ENCODE measurements at places on chromosomes 4 and X.

DNA sequence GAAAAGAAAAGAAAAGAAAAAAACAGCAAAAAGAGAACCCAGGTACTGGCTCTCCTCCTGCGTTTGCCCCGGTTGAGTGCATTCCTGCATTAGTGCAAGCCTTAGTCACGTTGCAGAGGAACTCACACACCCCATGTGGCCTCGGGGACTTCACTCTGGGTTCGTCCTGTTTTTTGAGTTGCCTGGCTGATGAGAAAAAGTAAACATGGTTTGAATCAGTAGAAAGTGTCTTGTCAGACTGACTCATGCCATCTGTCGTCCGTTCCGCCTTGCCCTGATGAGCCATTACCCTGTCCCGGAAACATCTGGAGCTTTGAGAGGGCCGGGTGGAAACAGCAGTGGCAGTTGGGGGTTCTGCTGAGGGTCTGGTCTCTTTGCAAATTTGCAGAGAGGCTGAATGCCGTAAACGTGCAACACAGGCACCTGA, 16.3 kb downstream of the CD99 start:
- peak; percentile 88 for DNase-seq

DNA sequence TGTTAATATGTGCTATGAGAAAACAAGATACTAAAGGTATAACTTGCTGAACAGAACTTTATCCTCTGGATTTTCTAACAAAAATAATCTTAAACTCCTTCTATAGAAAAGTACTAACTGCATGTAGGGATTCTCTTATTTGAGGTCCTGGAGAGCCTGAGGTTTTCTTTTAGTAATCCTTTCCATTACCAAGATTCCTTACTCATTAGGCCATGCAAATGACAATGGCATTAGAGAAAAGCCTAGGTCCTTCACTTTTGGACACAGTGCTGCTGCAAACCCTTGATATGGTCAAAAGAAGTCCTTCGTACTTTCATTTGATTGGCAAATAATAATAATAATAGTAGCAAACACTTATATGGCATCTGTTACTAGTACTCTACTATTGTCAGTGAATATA, 3.2 kb downstream of the MMRN1 start:
- no peak for DNase-seq

- no peak for DNase-seq
Observed at GRCh38 chr4:54723220-54723619, 65.5 kb downstream of the KIT start.

GRCh38 chr4:48778431-48779094, 1.5 kb downstream of the FRYL start:
- DNase-seq, result no peak

GRCh38 chr4:79476196-79476595, 68.2 kb upstream of the GK2 start:
- no peak for DNase-seq

GRCh38 chr4:38226170-38226569, 266.0 kb downstream of the PTTG2 start:
- no peak for DNase-seq

- DNase-seq, result no peak
Observed at GRCh38 chr4:147620315-147620714, 3.1 kb downstream of the TMEM184C start.

DNA sequence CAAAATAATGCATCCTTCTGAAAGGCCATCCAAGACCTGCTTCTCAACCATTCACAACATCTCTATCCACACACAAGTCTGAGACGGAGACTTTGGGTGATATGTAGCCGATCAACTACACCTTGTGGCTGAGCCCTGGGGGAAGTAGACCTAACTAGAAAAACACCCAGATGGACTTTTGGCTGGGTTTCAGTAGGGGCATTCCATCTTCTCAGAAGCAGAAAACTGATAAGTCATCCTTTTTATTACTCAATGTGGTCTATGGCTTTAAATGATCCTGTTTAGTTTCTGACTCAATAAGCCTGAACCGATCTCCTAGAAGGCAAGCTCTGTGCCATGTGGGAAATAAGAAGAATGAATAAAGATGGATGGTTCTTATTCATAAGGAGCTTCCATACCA, 82.5 kb upstream of the AFF2 start:
- no peak for DNase-seq

- DNase-seq, result no peak
Observed at GRCh38 chr4:75243570-75243969, 270.6 kb downstream of the RCHY1 start.

DNA sequence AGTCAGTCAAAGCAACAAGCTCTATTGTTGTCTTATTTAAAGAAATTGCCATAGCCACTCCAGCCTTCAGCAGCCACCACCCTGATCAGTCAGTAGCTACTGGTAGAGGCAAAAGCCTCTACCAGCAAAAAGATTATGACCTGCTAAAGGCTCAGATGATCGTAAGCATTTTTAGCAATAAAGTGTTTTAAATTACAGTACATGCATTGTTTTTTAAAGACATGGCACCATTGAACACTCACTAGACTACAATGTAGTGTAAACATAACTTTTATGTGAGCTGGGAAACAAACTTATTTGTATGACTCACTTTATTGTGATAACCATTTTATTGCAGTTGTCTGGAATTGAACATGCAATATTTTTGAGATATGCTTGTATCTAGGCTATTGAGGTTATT, 32.3 kb upstream of the DYNLT3 start:
- no peak for DNase-seq

GRCh38 chr4:23134331-23134730, 441.6 kb downstream of the GBA3 start:
- DNase-seq, result no peak

DNA sequence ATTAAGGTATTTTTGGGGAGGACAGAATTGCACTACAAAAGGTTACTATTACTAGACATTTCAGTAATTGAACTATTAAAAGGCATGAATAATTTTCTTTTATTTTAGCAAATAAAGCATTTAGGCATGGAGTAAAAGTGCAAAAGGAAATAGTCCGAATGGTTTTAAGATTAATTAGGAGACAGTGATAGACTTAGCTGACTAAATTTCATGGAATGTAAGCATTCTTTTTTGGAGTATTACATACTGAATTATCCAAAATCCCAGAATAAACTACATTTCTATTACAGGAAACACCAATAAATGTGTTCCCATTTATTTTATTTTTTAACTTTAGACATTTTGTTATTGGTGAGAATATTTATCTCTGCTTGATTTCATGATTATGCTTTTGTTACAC, 30.7 kb upstream of the MAP9 start:
- no peak for DNase-seq

GRCh38 chr4:83418211-83418610, 37.4 kb downstream of the HELQ start:
- DNase-seq, result no peak

GRCh38 chr4:33133723-33134122, 2413.6 kb downstream of the PCDH7 start:
- no peak for DNase-seq

DNA sequence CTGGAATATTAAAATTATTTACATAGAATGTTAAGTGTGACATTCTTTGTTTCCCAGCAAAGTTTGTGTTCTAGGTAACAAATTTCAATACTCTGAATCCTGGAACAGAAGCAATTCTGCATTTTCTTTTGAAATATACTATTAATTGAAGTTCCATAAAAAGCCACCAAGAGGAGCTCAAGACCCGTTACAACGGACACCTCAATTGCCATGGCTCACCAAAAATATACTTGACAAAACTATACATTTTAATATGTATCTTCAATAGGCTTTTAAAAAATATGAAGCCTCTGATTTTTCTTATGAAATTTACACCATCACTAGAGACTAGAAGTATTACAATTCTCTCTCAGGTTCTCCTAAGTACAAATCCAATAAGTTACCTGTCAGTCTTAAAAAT, 111.4 kb downstream of the NYX start:
- no peak for DNase-seq

DNA sequence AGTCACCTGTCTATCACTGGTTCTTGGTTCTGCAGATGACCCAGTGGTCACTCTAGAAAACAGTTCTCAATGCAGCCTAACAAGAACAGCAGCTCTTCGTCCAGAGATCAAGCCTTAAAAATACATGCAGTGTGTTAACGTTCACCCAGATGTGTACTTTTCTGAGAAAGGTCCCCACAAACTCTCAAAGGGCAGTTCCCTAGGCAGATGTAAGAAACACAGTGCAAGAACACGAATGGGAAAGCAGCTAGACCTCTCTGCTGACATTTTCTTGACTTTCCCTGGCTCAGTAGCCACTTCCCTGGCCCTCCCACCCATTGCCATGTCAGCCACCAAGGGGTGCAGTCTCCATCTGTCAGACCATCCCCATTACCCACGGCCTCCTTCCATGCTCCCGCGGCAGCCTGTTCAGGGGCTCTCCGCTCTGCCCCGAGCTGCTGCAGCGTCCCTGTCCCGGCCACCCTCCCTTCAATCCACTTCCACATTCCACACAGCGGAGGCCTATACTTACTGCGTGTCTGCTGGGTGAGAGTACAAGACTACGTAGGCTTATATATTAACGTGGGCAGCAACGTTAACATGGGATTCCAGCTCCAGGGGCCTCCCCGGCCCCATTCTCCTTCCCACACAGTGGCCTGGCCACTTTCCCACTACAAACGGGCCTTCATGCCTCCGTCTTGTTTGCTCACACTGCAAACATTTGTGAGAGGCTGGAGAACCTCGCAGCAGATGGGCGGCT, 34.3 kb downstream of the IRF2 start:
- no peak for DNase-seq

- no peak for DNase-seq
Observed at GRCh38 chr4:112201915-112202505, 29.6 kb upstream of the AP1AR start.

- no peak for DNase-seq
Observed at GRCh38 chrX:19003756-19004155, 19.8 kb upstream of the PHKA2 start.

GRCh38 chr4:145183581-145183980, 3.2 kb upstream of the OTUD4 start:
- DNase-seq, result no peak

GRCh38 chr4:183666088-183666487, 7.0 kb downstream of the TRAPPC11 start:
- no peak for DNase-seq

GRCh38 chr4:127870688-127871087, 10.0 kb upstream of the PLK4 start:
- DNase-seq, result peak; percentile 38

- DNase-seq, result no peak
Observed at GRCh38 chrX:9739130-9739529, 26.5 kb downstream of the GPR143 start.

DNA sequence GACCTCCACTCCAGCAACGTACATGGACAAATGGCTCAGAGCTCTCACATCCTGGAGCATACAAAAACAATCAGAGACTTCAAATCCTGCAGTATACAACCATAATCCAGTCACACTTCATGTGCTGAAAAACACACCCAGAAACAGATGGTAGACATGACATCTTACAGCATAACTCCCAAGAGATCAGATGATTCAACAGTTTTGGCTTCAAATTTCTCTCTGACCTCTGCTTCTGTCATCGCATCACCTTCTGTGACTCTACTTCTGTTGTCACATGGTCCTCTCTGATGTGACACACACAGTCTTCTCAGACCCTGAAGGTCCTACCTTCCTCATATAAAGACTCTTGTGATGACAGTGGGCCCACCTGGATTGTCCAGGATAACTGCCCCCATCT, 18.5 kb downstream of the SUV39H1 start:
- no peak for DNase-seq

- DNase-seq, result no peak
Observed at GRCh38 chr4:143054971-143055370, 129.7 kb upstream of the USP38 start.

- no peak for DNase-seq
Observed at GRCh38 chr4:150205016-150205415, 126.8 kb downstream of the DCLK2 start.

DNA sequence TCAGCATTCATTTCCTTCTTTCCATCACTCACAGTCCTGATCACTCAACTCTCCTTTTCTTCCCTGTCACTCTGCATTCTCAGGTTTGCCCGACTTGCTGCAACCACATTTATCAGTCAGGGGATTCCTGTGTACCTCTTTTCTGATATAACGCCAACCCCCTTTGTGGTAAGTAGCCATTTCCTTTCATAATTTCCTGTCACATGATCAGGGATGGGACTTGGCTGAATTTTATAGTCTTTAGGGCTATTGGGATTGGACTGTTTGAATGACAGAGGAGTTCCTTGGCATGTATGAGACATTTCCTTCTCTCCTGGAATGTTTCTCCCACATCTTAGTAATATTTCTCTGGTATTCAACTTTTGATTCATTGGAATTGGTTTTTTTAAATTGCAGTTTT, 11.0 kb downstream of the PGM2 start:
- DNase-seq, result no peak

- no peak for DNase-seq
Observed at GRCh38 chr4:26748811-26749210, 111.8 kb upstream of the STIM2 start.

- DNase-seq, result no peak
Observed at GRCh38 chrX:115067812-115068211, 50.4 kb upstream of the IL13RA2 start.

DNA sequence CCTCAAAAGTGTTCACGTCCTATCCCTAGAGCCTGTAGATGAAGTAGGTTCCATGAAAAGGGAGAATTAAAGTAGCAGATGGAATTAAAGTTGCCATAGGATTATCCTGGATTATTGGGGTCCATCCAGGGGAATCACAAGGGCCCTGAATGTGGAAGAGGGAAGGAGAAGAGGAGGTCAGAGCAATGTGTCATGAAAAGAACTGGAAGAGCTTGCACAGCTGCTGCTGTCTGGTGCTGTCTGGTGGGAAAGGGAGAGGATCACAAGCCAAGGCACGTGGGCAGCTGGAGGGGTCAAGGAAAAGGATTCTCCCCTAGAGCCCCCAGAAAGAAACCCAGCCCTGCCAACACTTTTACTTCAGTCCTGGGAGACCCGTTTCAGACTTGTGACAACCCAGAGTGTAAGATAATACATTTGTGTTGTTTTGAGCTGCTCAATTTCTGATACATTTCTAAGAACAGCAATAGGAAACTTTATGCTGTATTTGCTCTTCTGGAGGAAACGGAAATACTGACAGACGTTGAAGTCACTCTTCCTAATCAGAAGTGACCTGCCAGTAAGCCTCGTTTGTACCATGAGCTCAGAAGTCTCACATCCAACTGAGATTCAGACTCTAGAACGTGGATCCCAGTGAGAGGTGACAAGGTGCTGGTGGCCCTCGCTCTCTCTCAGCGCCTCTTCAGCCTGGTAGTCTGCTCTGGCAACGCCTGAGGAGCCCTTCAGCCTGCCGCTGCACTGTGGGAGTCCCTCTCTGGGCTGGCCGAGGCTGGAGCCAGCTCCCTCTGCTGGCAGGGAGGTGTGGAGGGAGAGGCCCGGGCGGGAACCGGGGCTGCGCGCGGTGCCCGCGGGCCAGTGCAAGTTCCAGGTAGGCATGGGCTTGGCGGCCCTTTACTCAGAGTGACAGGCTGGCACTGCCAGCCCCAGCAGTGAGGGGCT, 34.7 kb upstream of the ENPP6 start:
- DNase-seq, result no peak

DNA sequence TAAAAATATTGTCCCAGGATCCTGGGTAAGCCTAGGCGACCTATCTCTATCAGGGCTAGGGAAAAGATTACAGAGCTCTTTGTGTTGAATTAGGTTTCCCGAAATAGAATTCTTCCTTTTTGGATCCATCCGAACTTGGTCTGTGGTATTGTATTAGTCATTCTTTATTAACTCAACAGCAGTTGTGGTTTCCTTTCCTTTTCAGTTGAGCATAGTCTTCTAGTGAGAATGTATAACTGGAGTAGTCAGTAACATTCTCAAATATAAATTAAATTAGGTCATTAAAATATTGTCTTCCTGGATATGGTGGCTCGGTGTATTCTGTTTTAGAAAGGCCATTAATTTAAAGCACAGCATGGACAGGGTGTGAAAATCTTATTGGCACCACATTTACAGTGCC, 520.4 kb downstream of the NLGN4X start:
- no peak for DNase-seq
